Sigmoid colon (tissue), 7 donors: ENCODE measurements at places on chromosomes 4 and X. TPM values are rescaled to one million over a fixed set of nuclear protein-coding genes. Genes with fewer than 3 reads are reported as not detected.

The RTL5 gene
- total RNA-seq = 7.5 TPM

The FGB gene
- total RNA-seq = not detected

DNA sequence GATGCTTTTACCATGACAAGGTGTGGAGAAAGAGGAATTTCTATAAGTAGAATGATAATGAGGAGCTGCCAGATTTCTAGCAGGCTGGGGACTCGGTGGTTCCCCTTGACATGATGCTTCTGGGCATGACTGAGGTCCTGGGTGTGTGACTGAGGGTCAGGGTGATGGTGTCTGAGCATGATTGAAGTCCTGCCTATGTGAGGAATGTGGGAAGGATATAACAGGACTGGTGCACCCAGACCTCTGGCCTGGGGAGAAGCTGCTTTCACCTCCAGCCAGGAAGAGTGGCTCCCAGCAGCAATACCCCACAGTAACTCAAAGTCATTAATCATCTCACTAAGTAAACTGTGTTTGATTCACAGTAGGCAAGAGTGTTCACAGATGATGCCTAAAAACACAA, 17.4 kb downstream of the SORBS2 start:
- DNase-seq = no peak
- H3K4me1 ChIP-seq = peaks cover 49% of the 10 kb centered on the region
- H3K36me3 ChIP-seq = no peaks in the 10 kb centered on the region

GRCh38 chr4:113641025-113641431, 120.5 kb downstream of the CAMK2D start:
- peaks cover 45% of the 10 kb centered on the region for H3K4me1 ChIP-seq
- H3K36me3 ChIP-seq = no peaks in the 10 kb centered on the region
- H3K4me3 ChIP-seq = no peak overlapping the region
- no peaks in the 10 kb centered on the region for H3K27me3 ChIP-seq
- DNase-seq = no peak
- no peak overlapping the region for H3K27ac ChIP-seq

DNA sequence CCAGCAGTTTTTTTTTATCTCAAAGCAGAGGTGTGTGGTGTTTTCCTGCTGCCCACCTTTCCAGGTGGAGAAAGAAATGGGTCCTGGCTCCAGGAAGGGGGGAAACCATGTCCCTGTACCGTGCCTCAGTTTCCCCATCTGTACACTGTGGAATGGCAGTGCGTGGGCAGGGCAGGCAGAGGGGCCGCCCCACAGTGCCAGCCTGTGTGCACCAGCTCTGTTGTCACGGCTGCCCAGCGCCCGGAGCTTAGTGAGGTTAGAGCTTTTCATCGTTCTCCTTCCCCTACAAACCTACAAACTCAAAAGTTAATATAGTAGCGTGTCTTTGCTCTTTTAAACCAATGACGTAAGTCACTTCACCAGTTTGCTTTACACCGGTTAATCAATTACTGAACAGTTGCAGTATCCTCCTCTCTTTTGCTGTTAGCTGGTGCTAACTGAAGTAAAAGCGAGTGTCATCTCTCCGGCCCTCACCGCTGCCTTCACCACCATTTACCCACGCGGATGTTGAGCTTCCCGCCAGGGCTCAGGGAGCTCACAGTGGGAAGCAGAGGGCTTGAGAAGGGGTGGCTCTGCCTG, 114.8 kb upstream of the ADRA2C start:
- no peaks in the 10 kb centered on the region for H3K36me3 ChIP-seq
- no peak for DNase-seq
- no peak overlapping the region for H3K27ac ChIP-seq
- no peak overlapping the region for H3K4me3 ChIP-seq
